ENCODE measurements at places on chromosomes 5 and 9.

- DNase-seq = no peak
These were observed 2.0 kb upstream of the ROR2 start for GRCh38 chr9:91951944-91952520.

DNA sequence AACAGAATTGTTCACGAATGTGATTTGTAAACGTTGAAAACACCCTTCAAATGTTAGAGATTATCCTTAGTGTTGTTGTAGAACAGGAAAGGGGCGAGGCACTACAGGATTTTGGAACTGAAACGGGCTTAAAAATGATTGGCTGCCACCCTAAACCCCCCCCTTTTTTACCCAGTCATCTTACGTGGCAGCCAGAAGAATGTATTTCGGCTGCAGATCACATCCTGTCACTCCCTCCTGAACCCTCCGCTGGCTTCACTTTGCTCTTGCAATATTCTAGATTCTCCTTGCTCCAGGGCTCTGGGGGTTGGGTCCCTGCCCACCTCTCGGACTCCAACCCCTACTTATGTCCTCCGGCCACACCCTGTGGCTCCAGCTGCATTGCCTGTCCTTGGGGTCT is 13.9 kb upstream of the UNC5A start:
- DNase-seq = no peak

DNA sequence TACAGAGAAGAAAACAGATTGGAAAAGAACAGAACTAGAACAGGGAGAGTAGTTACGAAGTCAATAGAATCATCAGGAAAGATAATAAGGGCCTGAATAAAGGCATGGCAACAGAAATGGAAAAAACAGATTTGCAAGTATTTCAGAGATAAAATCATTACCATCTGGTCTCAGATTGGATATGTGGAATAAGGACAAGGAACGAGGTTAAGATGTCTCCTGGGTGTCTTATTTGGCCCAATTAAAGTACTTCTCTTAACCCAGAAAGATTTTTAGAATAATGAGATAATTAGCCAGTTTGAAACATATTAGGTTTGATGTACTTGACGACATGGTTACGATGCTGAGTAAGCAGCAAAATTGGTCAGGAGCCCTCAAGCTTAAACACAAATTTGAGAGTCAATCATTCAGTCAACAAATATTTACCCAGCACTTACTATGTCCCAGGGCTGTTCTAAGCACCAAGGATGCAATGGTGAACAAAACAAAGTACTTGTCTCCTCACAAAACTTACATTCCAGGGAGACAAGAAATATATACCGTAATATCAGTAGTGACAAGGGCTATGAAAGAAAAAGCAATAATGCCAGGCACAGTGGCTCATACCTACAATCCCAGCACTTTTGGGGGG is 18.3 kb downstream of the RICTOR start:
- no peak for DNase-seq

- DNase-seq = no peak
These were observed 3.6 kb upstream of the RASGEF1C start for GRCh38 chr5:180212363-180213255.

DNA sequence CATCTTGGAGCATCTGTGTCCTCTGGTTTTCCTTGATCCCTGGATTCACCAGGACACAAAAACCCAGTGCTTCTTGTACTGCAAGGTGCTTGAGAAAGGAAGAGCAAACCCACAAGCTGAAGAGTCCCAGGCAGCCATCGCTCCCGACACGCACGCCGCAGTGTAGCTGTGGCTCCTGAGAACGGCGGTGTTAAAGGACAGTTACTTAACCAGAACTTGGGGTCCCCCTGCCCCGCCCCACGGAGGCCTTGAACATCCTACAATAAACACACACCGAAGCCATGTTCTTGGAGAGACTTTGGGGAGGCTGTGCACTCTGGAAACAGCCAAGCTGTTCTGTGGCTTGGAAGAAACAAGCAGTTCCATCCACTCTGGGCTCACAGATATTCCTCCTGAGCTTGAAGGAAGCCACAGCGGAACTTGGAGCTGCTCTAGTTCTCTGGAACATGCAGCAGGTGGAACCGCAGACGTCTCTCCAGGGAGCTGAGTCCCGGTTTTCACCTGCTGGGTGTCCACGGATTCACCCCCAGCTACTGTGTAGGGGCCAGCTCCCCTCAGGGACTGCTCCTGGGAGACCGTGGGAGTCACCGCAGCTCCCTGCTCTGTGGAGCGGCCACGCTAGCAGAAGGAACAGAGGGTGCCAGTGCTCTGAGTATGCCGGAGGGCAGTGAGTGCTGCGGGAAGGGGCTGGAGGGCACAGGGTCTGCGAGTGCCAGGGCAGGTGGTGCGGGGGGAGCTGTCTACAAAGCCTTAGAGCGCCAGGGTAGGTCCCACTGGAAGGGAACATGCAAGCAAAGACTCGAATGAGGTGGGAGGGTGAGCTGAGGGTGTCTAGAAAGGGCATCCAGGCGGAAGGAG is 107.3 kb downstream of the ADAMTS2 start:
- no peak for DNase-seq

GRCh38 chr5:93570294-93571113 is 10.5 kb downstream of the NR2F1-AS1 start:
- no peak for DNase-seq

GRCh38 chr9:134526584-134527477 is 114.8 kb upstream of the COL5A1 start:
- DNase-seq = no peak

- no peak for DNase-seq
These were observed 34.2 kb upstream of the MIER3 start for GRCh38 chr5:56985936-56986625.

- no peak for DNase-seq
These were observed 32.3 kb downstream of the CARTPT start for GRCh38 chr5:71751422-71751821.

- DNase-seq = no peak
These were observed 1.0 kb upstream of the FOXE1 start for GRCh38 chr9:97852001-97852398.

- DNase-seq = no peak
These were observed 62.9 kb downstream of the SLC28A3 start for GRCh38 chr9:84277646-84278045.

DNA sequence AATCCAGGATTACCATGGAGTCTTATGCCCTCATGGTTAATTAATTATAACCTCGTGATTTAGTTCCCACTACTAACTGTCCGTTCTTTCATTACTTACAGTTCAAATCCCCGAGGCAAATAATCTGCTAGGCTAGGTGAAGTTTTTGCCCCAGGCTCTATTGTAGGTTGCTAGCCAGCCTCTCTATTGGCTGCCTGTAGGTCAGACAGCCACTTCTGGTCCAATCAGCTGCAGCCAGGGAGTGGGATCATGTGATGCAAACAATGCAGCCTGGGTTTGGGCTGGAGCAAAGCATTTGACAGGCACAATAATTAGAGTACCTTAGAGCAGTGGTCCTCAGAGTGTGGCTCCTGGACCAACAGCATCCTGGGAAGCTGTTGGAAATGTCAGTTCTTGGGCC is 17.7 kb downstream of the TMEM252 start:
- DNase-seq = no peak

DNA sequence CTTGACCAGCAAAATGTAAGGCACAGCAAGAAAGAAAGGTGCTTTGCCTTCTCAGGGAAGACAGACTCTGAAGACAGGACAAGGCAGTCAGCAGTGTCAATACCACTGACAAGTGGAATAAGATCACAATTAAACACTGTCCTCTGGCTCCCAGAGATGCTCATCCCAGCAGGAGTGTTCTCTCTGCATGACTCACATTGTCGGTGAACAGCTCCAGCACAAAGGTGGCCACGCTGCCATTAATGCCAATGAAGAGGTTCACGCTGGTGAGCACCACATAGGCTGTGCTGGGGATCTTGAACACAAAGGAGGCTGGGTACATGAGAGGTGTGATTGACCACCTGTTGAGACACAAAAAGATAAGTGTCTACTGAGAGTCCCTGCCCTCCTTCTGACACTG is 31.9 kb downstream of the NIPSNAP3B start:
- DNase-seq = no peak

GRCh38 chr5:134714120-134714519 is 24.2 kb upstream of the CAMLG start:
- DNase-seq = no peak

DNA sequence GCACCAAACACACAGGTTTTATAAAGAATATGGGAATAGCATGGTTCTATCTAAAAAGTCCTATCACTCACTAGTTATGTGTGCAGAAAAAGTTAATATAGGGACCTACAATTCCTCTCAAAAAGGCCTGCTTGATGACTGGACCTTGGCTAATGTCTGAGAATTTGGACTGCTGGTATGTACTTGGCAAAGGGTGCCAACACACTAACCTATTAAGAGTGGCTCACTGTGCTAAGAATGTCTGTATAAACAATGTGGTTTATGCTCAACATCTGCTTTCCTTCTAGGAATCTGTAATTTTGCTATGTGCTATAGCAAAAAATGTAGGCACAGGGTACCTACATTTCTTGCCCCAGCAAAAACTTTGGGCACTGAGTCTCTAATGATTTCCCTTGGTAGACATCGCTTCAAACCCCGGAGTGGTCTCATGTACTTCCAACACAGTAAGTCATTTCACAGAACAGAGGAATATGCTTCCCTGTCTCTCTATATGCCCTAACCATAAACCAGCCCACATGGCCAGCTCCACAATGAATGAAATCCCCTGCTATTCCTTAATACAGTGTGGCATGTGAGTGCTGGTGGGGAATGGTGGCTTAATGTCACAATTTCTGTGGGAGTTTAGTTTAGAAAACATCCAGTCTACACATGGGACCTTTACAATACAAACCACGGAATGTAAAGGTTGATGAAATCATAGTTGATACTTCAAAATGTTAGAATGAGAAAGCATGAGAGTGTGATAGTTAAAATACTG is 101.7 kb downstream of the UBAP2 start:
- peak; percentile 9 for DNase-seq

DNA sequence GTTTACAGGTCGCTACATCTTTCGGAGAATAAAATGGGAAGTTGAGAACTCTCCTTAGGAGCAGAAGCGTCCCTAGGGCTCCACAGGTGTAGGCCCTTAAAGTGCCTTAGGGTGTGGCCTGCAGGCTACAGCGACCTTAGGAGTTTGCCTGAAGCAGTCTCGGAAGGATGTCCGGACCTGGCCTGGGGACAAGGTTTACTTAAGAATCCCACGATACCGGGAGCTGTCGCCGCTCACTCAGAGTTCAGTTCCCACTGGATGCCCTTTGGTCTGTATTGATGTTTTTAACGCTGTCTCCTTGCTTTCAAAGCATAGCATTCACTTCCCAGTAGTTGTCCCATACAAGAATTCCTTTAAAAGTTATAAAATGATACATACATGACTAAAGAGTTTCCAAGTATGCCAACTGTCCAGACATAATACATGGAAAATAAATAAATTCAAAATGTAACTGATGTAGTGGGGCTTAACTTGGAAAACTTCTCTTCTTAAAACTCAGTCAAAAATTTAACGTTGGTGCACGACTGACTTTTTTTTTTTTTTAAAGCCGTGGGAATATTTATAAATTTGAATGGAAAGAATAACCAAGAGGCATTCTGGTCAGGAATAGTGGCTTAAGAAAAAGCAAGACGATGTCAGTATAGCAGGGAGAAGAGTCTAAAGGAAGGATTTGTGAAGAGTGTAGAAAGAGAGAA is 848 bp downstream of the RAD50 start:
- DNase-seq = no peak

DNA sequence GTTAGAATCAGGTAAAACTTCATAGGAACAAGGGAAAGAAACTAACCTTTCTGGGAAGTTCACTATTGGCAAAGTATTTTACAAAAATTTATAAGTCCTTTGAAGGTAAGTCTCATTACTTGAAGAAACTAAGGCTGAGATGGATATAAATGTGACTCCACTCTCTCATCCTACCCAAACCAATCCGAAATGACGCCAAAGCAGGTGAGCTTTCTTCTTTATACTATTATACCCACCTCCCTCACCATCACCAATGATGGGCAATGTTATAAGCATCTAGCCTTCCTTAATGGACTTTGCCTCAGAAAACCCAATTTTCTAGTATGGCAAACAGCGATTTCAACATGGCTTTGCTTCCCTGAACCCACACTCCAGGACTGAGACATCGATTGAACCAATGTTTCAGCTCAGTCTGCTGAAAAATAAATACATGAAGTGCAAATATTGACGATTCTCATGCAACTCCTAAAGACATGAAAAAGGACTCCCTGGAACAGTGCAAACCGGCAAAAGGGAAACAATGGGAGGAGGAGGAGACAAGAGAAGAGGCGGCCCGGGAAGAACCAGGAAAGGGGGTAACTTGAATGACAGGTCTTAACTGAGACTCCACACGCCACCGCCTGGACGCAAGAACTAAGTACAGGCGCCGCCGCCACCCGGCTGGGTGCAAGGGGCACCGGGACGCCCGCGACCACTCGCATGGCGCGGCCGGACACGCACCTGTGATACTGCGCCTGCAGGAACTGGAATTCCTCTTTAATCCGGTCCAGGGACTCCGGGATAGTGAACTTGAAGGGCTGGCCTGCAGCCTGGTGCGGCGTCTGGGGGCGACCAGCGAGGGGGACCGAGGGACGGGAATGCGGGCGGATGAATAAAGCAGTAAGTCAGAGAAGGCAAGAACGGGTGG is 2.5 kb downstream of the TLE1 start:
- DNase-seq = peak; percentile 43

GRCh38 chr5:98460536-98460935 is 312.9 kb upstream of the RGMB start:
- no peak for DNase-seq

DNA sequence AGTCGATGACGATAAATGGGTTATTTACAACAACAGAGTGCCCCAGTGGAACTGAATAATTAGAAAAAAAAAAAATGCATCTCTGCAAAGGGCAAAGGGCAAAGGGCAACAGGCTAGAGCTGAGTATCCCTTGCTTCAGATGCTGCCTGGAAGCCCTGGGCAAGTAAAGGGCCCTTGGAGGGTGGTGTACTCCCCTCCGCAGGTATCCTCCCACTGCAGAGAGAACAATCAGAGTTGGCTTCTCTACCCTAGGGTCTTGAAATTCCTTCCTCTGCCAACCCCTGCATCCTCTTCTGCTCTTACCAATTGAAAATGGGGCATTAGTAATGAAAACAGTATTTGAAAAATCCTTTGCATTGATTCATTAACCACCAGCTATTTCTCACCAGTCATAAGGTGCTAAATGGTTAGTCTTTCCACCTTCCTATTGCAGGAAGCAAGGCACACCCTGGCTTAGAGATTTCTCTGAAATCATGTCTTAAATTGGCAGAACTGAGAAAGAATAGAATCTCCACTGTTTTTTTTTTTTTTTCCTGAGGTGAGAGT is 122.6 kb downstream of the SEMA6A start:
- no peak for DNase-seq

- DNase-seq = no peak
These were observed 252.3 kb downstream of the FANCC start for GRCh38 chr9:95065224-95065623.

DNA sequence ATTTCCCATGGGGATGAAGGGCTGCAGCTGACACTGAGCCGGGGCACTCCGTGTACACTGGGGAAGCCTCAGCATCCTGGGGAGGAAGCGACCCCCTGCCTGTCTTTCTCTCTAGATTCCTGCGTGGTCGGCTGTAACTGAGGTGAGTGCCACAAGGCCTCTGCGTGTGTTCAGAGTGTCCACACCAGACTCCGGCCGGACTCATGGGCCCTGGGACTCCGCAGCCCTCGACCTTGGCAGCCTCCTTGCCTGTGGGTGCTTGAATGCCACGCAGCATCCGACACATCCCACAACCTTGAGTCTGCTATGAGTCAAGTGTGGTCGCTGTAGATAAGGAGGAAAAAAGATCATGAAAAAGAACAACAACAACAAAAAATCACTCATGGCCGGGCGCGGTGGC is 23.4 kb downstream of the PAEP start:
- DNase-seq = no peak

All from T1000 (cell line).